AG04449 (cell line): ENCODE measurements at places on chromosomes 2 and 18.

DNA sequence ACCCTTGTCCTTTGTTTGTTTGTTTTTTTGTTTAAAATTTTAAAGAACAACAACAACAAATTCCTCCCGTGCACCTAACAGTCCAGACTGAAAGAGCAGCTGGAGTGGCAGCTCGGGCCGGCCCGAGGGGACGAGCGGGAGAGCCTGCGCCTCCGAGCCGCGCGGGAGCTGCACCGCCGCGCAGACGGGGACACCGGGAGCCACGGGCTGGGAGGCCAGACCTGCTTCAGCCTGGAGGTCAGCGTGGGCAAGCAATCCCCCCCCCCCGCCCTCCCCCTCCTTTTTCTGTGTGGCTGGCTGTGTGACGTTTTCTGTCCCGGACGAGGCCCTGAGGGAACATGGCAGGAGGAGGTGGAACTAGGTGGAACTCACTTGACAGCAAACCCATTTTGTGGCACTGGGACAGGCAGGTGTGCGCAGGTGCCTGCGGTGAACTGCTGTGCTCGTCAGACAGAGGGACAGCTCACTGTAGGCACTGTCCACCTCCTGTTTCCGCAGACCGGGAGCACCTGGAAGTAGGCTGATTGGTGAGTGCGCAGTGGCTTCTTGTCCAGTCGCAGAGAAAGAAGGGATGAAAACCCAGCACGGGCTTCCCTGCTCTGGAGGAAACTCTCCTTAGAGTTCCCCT, 80.6 kb downstream of the MTCL1 start:
- DNase-seq: no peak

GRCh38 chr2:159863526-159864160, 65.6 kb upstream of the CD302 start:
- no peak for DNase-seq

- DNase-seq: no peak
These were observed 510.7 kb downstream of the CNTNAP5 start for GRCh38 chr2:124535816-124536215.

- no peak for DNase-seq
These were observed 590 bp downstream of the IFIH1 start for GRCh38 chr2:162317861-162318327.

DNA sequence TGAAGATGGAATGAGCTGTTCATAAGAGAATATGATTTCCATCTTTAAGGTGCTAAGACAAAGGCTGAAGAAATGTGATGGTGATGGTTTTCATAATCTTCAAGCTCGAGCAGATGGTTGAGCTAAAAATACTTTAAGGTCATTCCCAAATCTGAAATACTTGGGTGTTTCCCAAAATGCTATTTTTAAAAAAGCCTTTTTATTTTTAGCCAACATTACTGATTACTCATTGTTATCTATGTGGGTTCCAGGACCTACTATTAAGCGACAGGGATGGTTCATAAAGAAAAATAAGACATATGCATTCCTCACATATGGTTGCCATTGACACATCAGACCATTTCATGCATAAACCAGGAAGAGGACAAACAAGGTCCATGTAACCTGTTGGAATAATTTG, 298.5 kb downstream of the PLCL1 start:
- no peak for DNase-seq

DNA sequence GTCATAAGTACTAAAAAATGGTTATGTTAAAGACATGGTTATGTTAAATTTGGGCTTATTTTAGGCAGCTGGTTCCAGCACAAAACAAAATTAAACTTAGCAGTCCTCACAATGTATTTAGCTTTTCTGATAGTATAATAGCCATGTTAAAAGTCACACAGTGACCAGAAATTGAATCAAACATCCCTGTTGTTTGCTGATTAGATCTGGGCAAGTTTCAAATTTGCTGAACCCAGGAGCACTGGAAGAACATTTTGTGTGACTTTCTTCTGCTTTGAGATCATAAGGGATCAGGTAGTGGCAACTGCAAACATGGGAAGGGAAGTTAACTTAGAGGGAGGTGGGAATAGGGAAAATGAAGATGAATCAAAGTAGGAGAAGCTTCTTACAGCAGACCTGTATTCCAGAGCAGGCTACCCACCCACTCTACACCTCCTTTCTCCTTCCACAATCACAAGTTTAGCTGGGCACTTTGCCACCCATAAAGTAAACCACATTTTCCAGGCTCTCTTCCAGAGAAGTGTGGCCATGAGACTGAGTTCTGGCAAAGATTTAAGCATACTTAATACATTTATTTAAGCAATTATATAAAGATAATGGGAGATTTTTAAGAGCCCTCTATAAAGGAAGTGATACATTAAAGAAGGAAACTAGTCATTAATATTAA, 616.1 kb upstream of the LRATD1 start:
- no peak for DNase-seq

- DNase-seq: no peak
These were observed 528 bp upstream of the PPP4R3B start for GRCh38 chr2:55618025-55618274.

DNA sequence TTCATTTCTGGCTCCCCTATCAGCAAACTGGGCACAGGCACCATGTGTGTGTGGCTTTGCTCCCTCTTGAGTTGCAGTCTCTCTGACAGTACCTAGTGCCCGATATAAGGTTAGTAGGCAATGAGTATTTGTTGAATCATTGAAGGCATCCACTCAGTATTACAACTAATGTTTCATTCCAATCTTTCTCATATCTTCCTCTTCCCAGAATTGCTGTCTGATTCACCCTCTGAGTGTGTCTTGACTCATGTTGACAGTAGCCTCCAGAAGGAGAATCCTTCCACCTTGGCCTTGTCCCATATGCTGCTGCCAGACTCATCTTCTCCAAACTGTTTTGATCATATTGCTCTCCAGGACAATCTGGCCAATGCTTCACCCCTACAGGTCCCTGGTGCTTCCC, 202.5 kb downstream of the LRRTM1 start:
- peak; percentile 69 for DNase-seq

- DNase-seq: no peak
These were observed 129.0 kb upstream of the FAM98A start for GRCh38 chr2:33728106-33728505.

DNA sequence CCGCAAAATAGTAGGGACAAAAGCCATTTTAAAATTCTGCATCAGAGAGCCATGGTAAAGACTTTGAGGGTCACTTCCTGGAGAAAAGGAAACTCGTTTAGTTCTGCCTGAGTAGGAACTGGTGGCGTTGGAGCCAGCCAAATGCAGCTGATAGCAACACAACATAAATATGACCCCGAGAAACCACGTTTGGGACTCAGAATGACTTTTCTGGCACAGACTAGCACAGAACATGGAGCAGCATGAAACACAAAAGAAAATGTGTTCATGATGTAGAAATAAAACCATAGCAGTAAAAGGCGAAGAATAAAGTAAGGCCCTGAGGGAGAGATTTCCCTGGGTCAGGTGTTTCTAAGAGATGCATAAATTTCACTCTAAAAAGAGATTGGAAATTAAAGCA, 149.2 kb upstream of the KLHL29 start:
- DNase-seq: no peak

GRCh38 chr2:104945866-104946265, 92.0 kb downstream of the POU3F3 start:
- no peak for DNase-seq

DNA sequence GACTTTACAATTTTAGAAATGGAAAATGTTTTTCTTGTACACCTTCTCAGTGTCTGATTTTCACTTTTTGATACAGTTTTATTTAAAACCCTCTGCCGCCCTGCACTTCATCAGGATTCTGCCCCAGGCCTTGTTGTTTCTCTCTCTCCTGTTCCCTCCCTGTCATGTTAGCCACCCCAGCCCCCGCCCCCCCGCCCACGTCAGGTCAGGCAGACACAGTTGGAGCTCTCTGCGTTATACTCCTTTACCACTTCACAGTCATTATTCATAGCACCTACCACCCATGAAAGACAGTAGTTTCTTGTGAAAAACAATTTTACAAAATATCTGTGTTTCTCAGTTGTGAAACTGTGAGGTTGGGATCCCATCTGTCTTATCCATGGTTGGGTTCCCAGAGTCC, 21.5 kb downstream of the ADNP2 start:
- DNase-seq: no peak

DNA sequence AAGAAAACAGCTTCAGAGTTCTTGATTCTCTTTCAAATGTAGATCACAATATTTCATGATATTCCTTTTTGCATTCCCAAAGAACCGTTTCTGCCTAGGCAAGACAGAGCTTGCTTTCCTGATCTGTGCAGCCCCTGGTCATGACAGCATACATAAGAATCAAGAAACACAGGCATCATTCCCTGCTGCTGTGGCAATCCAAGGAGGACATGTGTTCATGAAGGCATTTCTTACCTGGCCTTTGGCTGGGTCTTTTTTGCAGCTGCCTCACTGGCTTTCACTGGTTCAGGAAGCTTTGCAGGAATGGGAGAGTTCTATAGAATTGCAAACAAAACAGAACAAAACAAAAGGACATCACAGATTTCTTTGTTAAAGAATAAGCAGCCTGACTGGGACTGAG, 87.6 kb upstream of the NFU1 start:
- DNase-seq: no peak

- no peak for DNase-seq
These were observed 1.5 kb upstream of the RESP18 start for GRCh38 chr2:219334076-219334475.

GRCh38 chr2:179729966-179730365, 131.4 kb downstream of the ZNF385B start:
- no peak for DNase-seq

GRCh38 chr2:237538001-237538720, 28.2 kb upstream of the PRLH start:
- DNase-seq: no peak

- DNase-seq: no peak
These were observed 74.2 kb upstream of the SERTAD2 start for GRCh38 chr2:64727843-64728463.

- no peak for DNase-seq
These were observed 95.1 kb upstream of the LCLAT1 start for GRCh38 chr2:30351949-30352348.

- DNase-seq: no peak
These were observed 128.5 kb upstream of the LGALSL start for GRCh38 chr2:64325477-64325851.

- no peak for DNase-seq
These were observed 14.3 kb downstream of the TEX44 start for GRCh38 chr2:231606941-231607340.

DNA sequence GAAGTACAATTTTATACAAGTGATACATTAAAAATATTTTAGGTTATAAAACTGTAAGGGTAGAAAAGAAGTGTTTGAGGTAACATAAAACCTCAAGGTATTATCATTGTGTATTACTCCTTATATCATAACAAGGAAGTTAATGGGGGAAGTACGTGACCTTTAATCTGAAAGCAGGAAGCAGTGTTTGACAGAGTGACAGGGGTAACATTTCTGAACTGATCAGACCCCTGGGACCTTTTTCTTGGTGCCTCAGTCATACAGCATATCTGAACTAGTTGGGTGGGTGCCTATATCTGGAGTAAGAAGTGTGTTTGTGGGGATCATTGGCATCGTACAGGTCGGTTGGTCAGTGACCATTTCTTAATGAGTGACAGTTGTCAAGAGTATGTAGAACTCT, 43.0 kb downstream of the MALT1 start:
- DNase-seq: no peak

DNA sequence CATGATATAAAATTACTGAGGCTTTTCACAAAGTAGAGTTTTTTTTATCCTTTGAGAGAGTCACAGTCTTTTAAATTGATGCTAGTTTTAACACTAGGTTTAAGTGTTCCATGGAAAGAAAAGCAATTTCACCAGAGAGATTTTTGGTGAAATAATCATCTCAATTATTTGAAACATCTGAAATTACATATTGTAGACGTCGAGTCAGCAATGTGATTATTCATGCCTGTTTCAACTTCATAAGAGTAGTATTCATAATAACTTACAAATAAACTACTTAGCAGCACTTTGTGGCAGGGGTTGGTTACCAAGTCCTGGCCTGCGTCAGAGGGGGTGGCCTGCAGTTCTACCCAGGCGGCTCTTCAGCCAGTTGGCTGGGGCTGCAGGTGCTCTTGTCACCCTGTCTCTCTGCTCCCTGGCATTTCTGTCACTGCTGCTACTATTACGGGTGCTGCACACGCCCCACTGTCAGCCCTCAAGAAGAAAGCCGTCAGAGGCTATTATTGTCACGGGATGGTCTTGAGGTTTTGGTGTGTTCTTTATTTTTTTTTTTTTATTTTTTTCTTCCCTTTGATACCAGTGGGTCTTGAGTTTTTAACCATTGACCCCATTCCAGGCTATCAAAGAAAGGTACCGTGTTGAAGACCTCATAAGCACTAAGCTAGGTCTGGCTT, 50.4 kb downstream of the MALT1 start:
- peak; percentile 4 for DNase-seq

DNA sequence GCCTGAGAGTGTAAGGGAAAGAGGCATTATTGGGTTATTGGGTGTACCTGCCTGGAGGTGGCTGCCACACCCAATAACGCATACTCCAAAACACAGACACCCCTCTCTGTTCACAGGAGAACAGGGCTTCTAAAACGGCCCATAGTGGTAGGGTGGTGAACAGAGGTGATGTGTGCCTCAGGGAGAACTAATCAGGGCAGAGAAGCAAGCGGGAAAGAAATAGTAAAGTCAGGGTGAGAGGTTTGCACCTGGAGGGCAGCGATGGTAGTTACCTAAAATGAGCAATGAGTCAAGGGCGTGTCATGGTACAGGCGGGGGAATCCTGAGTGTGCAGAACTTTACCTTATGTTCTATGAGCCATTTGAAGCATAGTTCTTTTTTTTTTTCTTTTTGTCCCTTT, 21.6 kb upstream of the VPS4B start:
- no peak for DNase-seq

DNA sequence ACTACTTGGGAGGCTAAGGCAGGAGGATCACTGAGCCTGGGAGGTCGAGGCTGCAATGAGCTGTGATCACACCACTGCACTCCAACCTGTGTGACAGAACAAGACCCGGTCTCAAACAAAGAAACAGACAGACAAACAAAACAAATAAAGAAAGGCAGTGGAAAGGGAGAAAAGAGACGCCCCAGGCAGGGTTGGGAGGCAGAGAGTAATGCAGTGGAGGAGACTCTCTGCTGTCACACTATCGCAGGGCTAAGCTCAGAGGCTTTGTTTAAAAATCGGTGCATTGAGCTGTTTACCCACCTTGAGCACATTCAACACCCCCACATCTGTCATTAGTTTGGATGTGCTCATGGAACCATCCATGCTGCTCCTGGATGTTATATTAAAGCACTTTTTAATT, 84.2 kb upstream of the RMP24 start:
- DNase-seq: no peak

DNA sequence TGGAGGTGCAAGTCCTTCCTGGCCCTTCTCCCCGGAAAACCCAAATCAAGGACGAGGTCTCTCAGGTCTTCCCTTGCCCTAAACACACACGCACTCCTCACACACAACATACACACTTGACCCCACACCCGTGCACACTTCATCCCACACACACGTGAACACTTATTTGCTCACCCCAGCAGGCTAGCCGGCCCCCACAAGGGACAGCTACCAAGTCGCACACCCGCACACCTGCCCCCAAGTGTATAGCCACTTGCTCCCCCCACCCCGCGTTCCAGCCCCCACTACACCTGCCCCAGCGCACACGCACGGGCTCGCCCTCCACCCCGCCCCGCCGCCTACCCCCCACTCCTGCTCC, 359 bp downstream of the TGFBRAP1 start:
- DNase-seq: no peak
